ENCODE measurements at places on chromosomes 12 and 14. TPM values are rescaled to one million over a fixed set of nuclear protein-coding genes. Genes with fewer than 3 reads are reported as not detected.

The COA8 gene
- total RNA-seq: 37.8 TPM

The ETFBKMT gene
- 4.6 TPM for total RNA-seq

The INHBC gene
- not detected for total RNA-seq

The LMO3 gene
- 4.2 TPM for total RNA-seq

The OR6C2 gene
- not detected for total RNA-seq

The RNASE3 gene
- not detected for total RNA-seq

The FERMT2 gene
- total RNA-seq: 156 TPM

DNA sequence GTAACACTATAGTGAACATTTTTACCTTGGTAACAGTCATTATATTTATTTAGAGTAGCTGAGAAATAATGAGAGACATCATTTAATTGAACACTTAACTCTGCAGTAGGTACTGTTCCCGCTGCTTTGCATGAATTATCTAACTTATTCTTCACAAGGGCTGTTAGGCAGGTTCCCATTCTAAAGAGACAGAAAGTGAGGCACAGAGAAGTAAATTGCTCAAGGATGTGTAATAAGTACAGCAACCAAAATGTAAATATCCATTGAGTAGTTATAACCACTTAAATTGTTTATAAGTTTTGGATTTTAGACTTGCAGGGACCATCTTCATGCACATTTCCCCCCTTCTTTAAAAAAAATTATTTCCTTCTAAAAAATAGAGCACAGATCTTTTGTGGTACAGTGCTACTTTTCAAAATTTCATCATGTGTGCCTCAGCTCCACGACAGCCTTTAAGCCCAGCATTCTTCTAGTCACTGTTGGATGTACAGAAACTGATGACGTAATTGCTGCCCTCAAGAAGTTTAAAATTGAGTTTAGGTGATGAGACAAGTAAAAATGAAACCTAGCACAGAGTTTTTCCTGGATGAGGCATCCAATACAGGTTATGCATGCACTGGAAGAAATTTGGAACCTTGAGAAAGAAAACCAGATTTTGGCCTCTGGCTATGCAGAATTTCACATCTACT, 6.0 kb upstream of the MANSC4 start:
- no peak for DNase-seq

- no peak for DNase-seq
These were observed 293.4 kb downstream of the EGLN3 start for GRCh38 chr14:33657476-33657875.

DNA sequence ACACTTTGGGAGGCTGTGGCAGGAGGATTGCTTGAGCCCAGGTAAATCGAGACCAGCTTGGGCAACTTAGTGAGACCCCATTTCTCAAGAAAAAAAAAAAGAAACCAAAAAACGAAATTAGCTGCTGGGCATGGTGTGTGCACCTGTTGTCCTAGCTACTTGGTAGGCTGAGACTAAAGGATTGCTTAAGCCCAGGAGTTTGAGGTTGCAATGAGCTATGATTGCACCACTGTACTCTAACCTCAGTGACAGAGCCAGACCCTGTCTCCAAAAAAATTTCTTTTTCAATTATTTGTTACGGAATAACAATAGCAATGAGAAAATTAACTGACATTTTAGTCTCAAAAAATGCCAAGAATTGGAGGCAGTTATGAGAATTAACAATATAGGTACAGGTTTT, 128.0 kb downstream of the CCDC91 start:
- no peak for DNase-seq

GRCh38 chr12:76422543-76423438, 74.6 kb upstream of the BBS10 start:
- no peak for DNase-seq

- no peak for DNase-seq
These were observed 171.6 kb upstream of the WSCD2 start for GRCh38 chr12:107957459-107957858.

GRCh38 chr14:32471181-32471580, 142.1 kb downstream of the AKAP6 start:
- no peak for DNase-seq

DNA sequence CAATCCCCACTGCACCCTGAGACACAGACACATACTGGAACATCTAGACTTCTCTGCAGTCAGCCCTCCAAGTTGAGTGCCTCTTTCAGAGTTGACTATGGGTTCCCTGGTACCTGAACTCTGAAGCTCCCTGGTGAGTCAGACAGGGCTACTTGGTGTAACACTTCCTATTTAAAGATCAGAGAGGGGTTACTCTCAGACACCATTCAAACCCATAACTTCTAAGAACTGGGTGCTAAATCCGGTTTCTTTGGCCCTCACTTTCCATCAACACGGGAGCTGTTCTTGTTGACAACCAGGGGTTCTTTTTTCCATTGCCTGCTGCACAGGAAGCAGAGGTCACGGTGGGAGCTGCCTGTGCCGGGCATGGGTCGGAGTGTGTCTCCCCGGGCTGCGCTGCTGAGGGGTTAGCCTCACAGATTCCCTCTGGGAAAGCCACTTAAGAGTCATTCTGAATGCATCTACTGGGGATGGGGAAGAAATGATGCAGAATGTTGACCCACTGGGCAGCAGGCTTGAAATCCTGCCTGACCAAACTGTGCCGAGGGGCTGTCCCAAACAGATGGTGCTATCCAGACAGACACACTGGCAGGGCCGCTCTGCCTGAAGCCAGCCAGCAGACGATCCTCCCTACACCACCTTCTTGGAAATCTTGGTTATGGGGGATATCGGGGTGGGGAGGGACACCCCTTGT, 74.1 kb downstream of the PITPNM2 start:
- no peak for DNase-seq

GRCh38 chr12:11761869-11762567, 112.5 kb downstream of the ETV6 start:
- DNase-seq: no peak

- no peak for DNase-seq
These were observed 4.8 kb upstream of the KRT74 start for GRCh38 chr12:52578469-52578868.

- no peak for DNase-seq
These were observed 439.1 kb downstream of the NPAS3 start for GRCh38 chr14:33377596-33378390.

DNA sequence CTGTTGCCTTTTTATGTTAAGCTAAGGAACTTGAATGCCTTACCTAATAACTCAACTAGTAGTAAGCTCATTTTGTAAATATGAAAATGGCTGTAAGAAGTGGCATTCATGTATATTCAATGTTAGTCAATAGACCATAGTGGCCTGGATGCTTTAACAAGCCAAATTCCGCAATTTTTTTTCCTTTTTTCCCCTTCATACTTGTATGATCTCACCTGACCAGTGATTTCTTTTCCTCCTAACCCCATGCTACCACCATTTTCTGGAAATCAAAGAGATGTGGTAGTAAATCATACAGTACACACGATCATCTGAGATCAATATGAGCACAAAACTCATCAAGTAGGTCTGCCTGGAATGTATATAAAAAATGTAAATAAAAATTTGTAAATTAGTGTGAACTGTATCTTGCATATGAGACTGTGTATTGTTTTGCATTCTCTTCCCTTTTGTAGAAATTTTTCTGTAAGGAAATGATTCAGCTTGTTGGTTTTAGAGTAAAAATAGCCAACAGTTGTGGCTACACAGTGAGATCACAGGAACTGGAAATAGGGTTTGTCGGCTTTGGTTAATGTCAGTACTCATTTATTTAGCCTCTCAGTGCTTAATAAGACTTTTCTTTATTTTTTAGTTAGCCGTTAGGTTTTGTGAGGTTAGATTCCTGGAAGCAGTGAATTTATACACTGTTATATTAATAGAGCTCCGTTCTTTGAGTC, 62.5 kb downstream of the ETNK1 start:
- no peak for DNase-seq

GRCh38 chr12:106128585-106129328, 10.0 kb downstream of the NUAK1 start:
- no peak for DNase-seq
